ENCODE measurements at places on chromosomes 6 and 20.

- H3K4me3 ChIP-seq = no peak overlapping the region
- peaks cover 2% of the 10 kb centered on the region for H3K4me1 ChIP-seq
- no peaks in the 10 kb centered on the region for H3K27me3 ChIP-seq
- no peaks in the 10 kb centered on the region for H3K36me3 ChIP-seq
- DNase-seq = peak; percentile 69
Observed at GRCh38 chr6:122755901-122756300, 23.6 kb upstream of the FABP7 start.

DNA sequence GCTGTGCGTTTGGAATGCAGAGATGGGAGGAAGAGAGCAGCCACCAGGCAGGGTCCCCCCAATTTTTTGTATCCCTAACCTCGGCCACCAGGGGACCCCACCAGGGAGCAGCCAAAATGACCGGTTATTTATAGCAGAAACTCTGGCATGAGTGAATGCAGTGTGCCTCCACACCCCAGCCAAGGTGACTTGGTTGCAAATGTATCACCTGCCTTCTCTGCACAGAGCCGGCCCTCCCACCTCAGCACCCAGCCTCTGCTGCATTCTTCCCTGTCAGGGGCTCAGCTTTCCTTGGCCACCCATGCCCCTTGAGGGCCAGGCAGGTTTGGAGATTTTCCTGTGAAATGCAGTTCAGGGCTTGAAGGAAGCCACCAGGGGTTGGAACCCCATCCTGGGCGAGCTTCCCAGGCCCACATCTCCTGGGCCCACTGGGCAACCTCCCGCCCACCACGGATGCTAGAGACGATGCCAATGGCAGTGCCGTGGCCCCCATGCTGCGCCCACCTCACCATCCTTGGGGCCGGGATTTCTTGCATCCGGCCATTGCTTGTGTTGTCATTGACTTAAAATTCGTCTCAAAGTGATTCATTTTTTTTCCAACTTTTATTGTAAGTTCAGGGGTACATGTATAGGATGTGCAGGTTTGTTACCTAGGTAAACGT is 291.6 kb downstream of the TAF4 start:
- H3K27me3 ChIP-seq = no peaks in the 10 kb centered on the region
- peak overlapping the region; percentile 25 for H3K4me3 ChIP-seq
- DNase-seq = no peak
- H3K4me1 ChIP-seq = no peaks in the 10 kb centered on the region
- no peak overlapping the region for H3K27ac ChIP-seq

- no peak overlapping the region for H3K4me3 ChIP-seq
- no peaks in the 10 kb centered on the region for H3K27me3 ChIP-seq
- H3K36me3 ChIP-seq = no peaks in the 10 kb centered on the region
Observed at GRCh38 chr6:125123468-125124048, 30.0 kb upstream of the TPD52L1 start.

DNA sequence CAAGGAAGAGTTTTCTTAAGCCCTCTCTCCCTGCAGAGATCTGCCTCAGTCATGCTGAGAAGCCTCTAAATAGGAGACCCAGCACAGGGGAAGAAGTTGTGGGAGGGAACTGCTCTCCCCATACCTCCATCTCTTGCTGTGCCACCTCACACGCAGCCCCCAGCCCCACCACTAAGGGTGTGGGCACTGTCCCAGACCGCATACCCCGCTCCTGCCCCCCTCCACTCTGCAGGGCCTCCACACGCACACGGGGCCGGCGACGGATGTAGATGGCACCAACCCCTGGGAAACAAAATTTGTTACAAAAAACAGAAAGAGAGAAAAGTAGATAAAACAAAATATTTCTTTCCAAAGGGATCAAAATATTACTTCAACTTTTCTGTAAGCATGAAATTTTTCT is 10.2 kb upstream of the CPNE1 start:
- no peaks in the 10 kb centered on the region for H3K4me1 ChIP-seq
- H3K36me3 ChIP-seq = peaks cover 19% of the 10 kb centered on the region
- H3K4me3 ChIP-seq = no peak overlapping the region
- H3K27ac ChIP-seq = no peak overlapping the region
- no peaks in the 10 kb centered on the region for H3K27me3 ChIP-seq

Measured in trophoblast cell (in vitro differentiated cells and primary cell).